HT1080 (cell line): ENCODE measurements at places on chromosomes 2 and 18. TPM values are rescaled to one million over a fixed set of nuclear protein-coding genes. Genes with fewer than 3 reads are reported as not detected.

The RBM44 gene
- 0.32 and 0.40 TPM in 2 replicates for total RNA-seq

The FBXO15 gene
- total RNA-seq, result 0.37 and 1.3 TPM in 2 replicates

The CCDC195 gene
- not detected in 2 replicates for total RNA-seq

The LRRC30 gene
- total RNA-seq, result not detected in 2 replicates

The TMEM37 gene
- total RNA-seq, result 0.24 and 0.27 TPM in 2 replicates

The PDCD1 gene
- not detected in 2 replicates for total RNA-seq

The OTOS gene
- total RNA-seq, result not detected in 2 replicates

The REG3G gene
- total RNA-seq, result 0.23 TPM in 1 of 2 replicates, not detected in the other

The MC4R gene
- total RNA-seq, result not detected in 2 replicates

The PMAIP1 gene
- 34.9 and 39.8 TPM in 2 replicates for total RNA-seq

The ATP6V1B1 gene
- not detected in 2 replicates for total RNA-seq

The DSG2 gene
- total RNA-seq, result 25.1 and 30.0 TPM in 2 replicates

The CRACDL gene
- total RNA-seq, result 0.07 TPM in 1 of 2 replicates, not detected in the other

The INPP1 gene
- total RNA-seq, result 4.5 and 5.4 TPM in 2 replicates

The NEU2 gene
- 0.24 and 0.37 TPM in 2 replicates for total RNA-seq

The MALL gene
- 0.07 and 0.77 TPM in 2 replicates for total RNA-seq

The LRATD1 gene
- 8.2 and 11.1 TPM in 2 replicates for total RNA-seq

The TUBA3E gene
- 11.1 and 14.6 TPM in 2 replicates for total RNA-seq

The CNDP1 gene
- total RNA-seq, result 0.23 TPM in 1 of 2 replicates, not detected in the other

The RAX gene
- total RNA-seq, result not detected in 2 replicates

The SPATA3 gene
- total RNA-seq, result not detected in 2 replicates

The ANKRD30B gene
- total RNA-seq, result not detected in 2 replicates

The HOXD3 gene
- total RNA-seq, result not detected in 2 replicates

The SLC23A3 gene
- total RNA-seq, result 0.47 and 0.76 TPM in 2 replicates

The SCN7A gene
- not detected in 2 replicates for total RNA-seq

The SUMO1 gene
- 185 and 192 TPM in 2 replicates for total RNA-seq

The ECEL1 gene
- total RNA-seq, result not detected in 2 replicates

The SLC19A3 gene
- total RNA-seq, result not detected in 2 replicates

The CCDC74A gene
- total RNA-seq, result 0.27 TPM in 1 of 2 replicates, not detected in the other

The MAB21L4 gene
- not detected in 2 replicates for total RNA-seq

The PFN4 gene
- total RNA-seq, result 0.42 TPM in 1 of 2 replicates, not detected in the other

The FZD7 gene
- total RNA-seq, result 5.7 and 7.2 TPM in 2 replicates

The NR4A2 gene
- 0.67 and 1.5 TPM in 2 replicates for total RNA-seq

The LRP2 gene
- 0.10 TPM in 1 of 2 replicates, not detected in the other for total RNA-seq

The MAPK4 gene
- not detected in 2 replicates for total RNA-seq

The HOXD11 gene
- total RNA-seq, result 6.4 and 8.9 TPM in 2 replicates

The APCDD1 gene
- not detected in 2 replicates for total RNA-seq

The ANKRD62 gene
- 0.03 and 0.10 TPM in 2 replicates for total RNA-seq

The AGXT gene
- not detected in 2 replicates for total RNA-seq

The GALNT3 gene
- 0.50 TPM in 1 of 2 replicates, not detected in the other for total RNA-seq

The KCNIP3 gene
- total RNA-seq, result 0.71 and 1.6 TPM in 2 replicates

The HMSD gene
- total RNA-seq, result not detected in 2 replicates

The PCGF1 gene
- total RNA-seq, result 27.2 and 29.8 TPM in 2 replicates

The SULT1C4 gene
- total RNA-seq, result not detected in 2 replicates

The LINC00305 gene
- total RNA-seq, result not detected in 2 replicates

The CYP27C1 gene
- total RNA-seq, result 1.4 and 1.5 TPM in 2 replicates

The FRZB gene
- total RNA-seq, result not detected in 2 replicates

The ABCG8 gene
- total RNA-seq, result not detected in 2 replicates

The TSPYL6 gene
- total RNA-seq, result not detected in 2 replicates

The KCNJ13 gene
- total RNA-seq, result not detected in 2 replicates

The HNRNPLL gene
- 29.2 and 34.6 TPM in 2 replicates for total RNA-seq
